ENCODE measurements at places on chromosomes 4 and X. TPM values are rescaled to one million over a fixed set of nuclear protein-coding genes. Genes with fewer than 3 reads are reported as not detected.

MAGEA11 gene
- total RNA-seq: not detected

DNA sequence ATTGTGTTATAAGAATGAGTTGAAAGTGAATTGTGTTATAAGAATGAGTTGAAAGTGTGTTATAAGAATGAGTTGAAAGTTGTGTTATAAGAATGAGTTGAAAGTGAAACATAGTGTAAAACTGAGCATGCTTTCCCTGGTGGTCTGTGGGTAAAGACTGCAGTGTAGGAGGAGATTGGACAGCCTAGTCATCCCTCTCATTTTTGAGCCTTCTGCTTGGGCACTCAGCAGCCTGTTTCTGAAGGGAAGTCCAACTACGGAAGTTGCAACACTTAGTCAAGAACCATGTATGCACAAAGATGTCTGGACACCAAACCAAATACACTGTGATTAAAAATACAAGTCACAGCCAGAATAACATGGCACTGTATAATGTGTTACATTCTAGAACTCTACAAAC, 72.6 kb downstream of the ANK2 start:
- no peaks in the 10 kb centered on the region for H3K36me3 ChIP-seq
- no peak overlapping the region for H3K27ac ChIP-seq
- H3K4me3 ChIP-seq: no peak overlapping the region
- no peak for DNase-seq
- no peaks in the 10 kb centered on the region for H3K27me3 ChIP-seq

TKTL2 gene
- not detected for total RNA-seq

BRS3 gene
- total RNA-seq: not detected

TRPC5OS gene
- total RNA-seq: not detected

- H3K36me3 ChIP-seq: no peaks in the 10 kb centered on the region
- DNase-seq: no peak
- no peak overlapping the region for H3K27ac ChIP-seq
- H3K4me1 ChIP-seq: no peaks in the 10 kb centered on the region
- H3K27me3 ChIP-seq: peaks cover 3% of the 10 kb centered on the region
Observed at GRCh38 chr4:104138116-104138515, 356.6 kb downstream of the CXXC4 start.
